ENCODE measurements at places on chromosomes 5 and 9.

DNA sequence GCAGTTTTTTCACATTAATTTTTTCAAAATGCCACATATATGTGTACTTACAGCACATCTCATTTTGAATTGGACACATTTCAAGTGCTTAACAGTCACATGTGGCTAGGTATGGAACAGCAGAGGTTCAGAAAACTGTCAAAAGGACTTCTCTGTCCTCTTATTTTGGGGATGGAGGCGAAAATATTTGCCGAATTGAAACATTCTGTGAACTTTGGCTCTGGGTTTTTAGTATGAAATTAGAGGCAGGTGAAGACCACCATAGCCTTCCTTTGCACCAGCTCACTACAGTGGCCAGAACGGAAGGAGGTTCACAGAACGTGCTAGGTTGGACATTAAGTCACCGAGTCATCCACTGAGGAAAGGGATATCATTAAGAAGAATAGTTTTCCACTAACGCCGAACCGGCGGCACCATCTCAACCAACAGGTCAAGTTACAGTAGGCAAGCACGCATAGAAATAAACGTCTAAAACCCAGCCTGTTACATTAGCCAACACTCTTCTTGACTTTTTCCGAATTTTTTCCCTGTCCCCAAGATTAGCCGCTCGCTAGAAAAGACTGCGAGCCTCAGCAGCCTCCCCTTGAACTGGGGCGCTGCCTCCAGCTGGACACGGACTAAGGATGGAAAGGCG, 1.8 kb upstream of the TLE4 start:
- DNase-seq: no peak

- no peak for DNase-seq
These were observed 16.8 kb downstream of the AMBP start for GRCh38 chr9:114061292-114061691.

DNA sequence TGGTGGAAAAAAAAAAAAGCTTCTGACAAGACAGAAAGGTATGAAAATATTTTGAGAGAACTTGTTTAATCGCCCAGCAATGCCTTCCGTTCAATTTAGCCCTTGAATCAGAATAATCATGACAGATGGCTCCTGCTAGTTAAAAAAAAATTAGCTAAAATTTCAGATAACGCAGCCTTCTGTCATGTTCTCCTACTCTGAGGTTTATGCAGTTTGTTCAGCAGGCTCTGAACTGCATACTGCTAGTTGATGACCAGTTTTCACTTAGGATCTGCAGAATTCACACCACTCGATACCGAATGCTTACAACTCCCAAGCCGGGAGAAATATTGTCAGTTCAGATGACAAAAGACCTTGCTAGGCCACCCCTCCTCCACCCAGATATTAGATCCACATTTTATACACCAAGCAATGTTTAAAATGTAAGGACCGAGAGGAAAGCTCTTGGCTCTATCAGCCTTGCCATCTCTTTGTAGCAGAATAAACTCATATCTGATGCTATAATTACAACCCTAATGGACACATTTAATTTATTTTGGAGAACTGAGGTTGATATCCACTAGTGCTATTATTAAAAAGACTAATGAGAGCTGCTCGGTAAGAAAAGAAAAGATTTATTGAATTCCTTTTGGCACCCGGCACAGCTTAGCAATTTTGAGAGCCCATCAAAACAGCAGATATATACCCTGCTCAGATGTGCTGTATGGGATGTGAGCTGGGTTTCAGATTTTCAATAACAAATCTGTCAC, 322.8 kb downstream of the GLIS3 start:
- DNase-seq: peak; percentile 84

GRCh38 chr9:100639854-100640253, 62.0 kb downstream of the CAVIN4 start:
- DNase-seq: peak; percentile 28

- no peak for DNase-seq
These were observed 96.5 kb downstream of the EFNA5 start for GRCh38 chr5:107574287-107574686.

GRCh38 chr9:24881361-24881760, 335.7 kb upstream of the IZUMO3 start:
- DNase-seq: no peak

DNA sequence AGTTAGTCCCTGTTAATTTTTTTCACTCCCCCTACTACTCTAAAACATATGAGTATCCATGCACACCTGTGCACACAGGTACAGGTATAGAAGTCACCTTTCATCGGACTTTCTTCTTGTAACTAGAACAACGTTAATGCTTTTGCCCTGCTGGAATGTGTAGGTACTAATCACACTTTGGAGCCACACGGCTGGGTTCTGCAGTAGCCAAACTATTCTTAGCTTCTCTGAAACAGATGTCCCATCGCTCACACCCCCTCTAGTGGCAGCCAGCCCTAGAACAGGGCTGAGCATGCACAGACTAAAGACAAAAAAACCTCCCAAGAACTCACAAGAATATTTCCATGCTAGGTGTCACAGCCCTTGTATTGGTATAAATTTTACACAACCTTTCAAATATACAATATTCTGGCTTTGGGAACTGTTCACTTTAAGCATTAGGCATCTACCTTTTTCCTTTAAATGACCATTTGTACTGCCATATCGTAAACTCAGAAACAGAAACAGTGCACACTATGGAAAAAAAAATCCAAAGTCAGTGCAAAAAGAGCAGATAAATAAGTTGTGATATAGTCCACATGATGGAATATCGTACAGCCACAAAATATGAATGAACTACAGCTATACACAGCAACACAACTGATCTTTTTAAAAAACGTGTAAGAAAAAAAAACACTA, 64.0 kb downstream of the RETREG1 start:
- DNase-seq: peak; percentile 50

GRCh38 chr5:122701640-122702523, 73.0 kb upstream of the SNX2 start:
- DNase-seq: no peak

All from DMS 273 treated with DMSO at 0.1 percent for 48 hours (cell line).